GM12864 (cell line): ENCODE measurements at places on chromosomes 1 and 21.

- no peak for DNase-seq
Measured at GRCh38 chr1:39116860-39117728, 87.4 kb upstream of the MACF1 start.

- no peak for DNase-seq
Measured at GRCh38 chr1:55716610-55717009, 501.4 kb upstream of the USP24 start.

GRCh38 chr1:197913495-197914276 is 3.5 kb upstream of the LHX9 start:
- DNase-seq = no peak

DNA sequence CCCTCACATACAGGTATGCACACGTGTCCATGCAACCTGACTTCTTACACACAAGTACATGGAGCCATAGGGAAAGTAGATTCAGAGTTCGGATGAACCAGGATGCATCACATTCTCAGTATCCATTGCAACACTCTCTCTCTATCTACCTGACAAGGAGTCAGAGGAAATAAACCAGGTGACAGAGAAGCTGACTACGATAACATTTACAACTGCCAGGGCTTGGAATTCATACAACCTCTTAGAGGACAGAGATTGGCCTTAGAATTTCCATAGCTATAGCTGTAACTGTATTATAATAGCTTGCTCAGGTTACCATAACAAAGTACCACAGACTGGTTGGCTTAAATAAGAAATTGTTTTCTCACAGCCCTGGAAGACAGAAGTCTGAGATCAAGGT is 116.9 kb upstream of the PALMD start:
- DNase-seq = no peak

DNA sequence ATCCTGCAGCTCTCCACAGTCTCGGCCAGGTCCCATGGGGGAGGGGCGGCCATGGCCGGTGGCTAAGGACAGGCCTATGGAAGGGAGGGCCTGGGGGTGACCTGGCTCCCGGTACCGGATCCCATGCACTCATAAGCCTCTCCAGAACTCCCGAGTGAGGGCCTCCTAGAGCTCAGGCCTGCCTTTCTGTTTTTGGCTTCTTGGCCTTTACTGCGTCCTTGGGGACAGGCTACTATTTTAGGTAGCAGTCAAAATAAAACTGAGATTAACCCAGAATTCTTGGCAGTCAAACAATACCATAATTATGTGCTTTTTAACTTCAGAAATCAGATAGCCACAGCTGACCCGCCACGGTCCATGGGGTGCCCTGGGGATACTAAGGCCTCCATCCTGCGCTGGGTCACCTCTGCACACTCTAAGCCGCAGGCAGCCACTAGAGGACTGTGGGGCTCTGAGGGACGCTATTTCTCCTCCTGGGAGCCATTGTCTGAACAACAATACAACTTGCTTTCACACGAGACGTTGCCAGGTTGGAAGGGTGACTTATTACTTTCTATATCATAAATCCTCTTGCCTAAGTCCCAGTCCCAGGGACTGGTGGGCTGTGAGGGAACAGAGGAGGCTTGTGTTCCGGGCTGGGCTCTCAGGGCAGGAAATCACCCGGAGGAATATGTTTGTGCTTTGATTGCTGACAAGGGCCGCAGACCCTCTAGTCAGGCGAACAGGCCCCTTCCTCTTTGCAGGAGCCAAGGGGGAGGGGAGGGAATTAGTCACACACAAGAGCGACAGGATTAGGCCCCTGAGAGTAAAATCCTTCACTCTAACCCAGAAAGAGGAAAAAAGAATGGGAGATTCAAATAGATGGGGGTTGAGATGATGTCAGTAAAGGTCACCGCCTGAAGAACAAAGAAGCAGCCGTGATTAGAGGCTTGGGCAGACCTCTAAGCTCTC is 40.7 kb upstream of the BCAR3 start:
- no peak for DNase-seq
